ENCODE measurements at places on chromosomes 4 and X.

- DNase-seq: no peak
Observed at GRCh38 chrX:134774190-134775048, 116.1 kb upstream of the PLAC1 start.

GRCh38 chr4:75002381-75002780 lies 69.5 kb downstream of the PARM1 start:
- DNase-seq: no peak

- no peak for DNase-seq
Observed at GRCh38 chr4:147498031-147498660, 17.2 kb downstream of the EDNRA start.

GRCh38 chr4:45776146-45776545 lies 347.7 kb downstream of the GABRG1 start:
- DNase-seq: no peak

DNA sequence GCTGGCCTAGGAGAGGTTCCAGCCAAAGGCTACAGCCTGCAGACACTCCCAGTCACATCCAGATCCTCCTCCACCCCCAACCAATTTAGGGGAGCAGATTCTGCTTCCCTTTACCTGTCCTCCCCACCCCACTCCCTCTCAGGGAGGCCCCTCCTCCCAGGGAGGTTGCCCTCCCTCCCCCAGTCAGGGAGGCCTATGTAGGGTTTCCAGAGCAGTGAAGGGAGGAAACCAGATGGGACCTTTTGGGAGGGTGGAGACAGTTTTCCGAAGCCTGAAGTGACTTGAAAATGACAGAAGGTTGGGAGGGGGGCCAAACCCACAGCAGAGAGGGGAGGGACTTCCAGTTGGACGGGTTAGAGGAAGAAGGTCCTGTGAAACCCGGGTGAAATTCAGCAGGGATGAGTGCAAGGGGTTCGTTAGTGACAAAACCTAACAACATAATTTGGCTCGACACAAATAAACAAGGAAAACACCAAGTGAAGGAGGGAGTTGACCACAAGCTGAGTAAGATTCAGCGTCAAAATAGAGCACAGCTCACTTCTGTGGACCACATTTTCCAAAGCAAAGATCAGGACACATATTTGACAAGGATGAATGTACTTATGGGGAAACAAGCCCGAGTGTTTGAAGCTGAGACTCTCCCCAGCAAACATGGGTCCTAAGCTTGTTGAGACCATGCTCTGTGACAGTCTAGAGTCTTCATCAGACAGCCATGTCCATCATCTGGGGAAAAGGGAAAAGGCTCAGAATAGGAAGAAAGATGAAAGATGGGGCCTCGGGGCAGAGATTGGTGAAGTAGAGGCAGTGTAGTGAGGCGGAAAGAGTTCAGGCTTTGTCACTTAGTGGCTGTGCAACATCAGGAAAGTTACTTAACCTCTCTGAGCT lies 46.4 kb downstream of the PRPS1 start:
- DNase-seq: no peak

DNA sequence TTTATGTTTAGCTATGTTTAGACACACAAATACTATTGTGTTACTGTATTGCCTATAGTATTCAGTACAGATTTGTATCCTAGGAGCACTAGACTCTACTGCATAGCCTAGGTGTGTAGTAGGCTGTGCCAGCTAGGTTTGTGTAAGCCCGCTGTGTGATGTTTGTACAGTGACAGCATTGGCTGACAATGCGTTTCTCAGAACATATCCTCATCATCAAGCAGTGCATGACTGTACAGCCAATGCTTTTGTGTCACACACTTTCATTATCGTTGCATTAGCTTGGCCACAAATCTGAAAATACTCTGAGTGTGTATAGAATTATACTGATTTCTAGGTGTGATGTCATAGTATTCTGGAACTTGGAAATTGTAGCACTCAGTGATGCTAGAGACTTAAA lies 63.4 kb downstream of the CLDN34 start:
- DNase-seq: no peak

DNA sequence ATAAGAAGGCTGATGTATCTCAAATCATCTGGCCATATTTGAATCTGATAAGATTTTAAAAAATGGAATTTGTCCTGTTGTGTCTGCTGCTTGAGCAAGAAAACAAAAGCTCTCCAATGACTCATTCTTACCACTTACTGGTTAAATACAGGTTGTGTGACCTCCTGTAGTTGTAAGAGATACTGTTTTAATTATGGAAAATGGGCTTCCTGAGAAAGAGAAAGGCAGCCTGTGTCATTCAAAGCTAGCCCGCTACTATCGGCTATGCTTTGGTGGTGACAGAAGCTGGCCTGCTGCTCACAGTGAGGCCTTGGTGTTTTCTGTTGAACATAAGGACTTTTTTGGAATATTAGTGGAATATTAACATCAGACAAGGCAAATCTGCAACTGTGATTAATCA lies 1722.1 kb upstream of the PCDH10 start:
- DNase-seq: no peak

GRCh38 chr4:6877067-6877466 lies 32.6 kb upstream of the TBC1D14 start:
- no peak for DNase-seq

DNA sequence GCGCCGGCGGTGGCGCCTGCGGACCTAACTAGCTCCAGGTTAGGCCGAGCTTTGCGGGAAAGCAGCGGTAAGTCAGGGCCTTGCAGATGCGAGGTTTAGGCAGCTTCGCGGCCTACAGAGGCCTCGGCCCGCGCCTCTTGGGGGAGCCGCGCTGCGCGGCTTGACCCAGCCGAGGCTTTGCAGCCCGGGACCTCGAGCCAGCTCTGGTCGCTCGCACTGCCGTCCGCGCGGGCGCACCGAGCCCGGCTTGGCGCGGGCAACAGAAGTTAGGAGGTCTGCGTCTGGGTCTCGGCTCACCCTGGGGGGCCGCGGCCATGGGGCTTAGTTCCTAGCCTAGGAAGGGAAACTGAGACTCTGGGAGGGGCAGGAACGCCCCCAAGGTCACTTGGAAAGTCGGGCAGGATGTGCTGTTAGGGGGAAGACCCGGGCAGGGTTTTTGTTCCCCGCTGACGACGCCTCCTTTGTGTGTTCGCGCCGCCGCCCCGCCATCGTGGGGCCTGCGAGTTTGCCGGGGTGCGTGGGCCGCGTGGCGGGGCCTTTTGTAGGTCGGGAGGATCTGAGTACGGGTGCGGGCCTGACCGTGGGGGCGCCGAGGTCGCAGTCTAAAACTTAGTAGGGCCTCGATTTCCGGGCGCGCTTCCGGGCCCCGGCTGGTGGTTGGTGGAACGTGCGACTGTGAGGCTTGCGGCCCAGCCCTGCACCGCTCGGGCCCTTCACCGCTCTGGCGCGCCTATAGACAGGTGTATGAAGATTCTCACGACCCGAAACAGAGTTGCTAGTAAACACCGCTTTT lies 482 bp downstream of the RNF4 start:
- peak; percentile 50 for DNase-seq
